ENCODE measurements at places on chromosomes 16 and 17.
A peak's percentile ranks its signal among the peaks of the same experiment; 100 is the strongest.

DNA sequence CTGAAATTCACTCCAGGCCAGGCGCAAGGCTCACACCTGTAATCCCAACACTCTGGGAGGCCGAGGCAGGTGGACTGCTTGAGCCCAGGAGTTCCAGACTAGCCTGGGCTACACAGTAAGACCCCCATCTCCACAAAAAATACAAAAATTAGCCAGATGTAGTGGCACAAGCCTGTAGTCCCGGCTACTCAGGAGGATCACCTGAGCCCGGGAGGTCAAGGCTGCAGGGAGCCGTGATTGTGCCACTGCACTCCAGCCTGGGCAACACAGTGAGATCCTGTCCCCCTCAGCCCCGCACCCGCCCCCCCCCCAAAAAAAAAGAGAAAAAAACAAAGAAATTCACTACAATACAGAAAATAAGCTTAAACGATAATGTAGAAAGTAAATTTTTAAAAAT lies 31.5 kb downstream of the MBTPS1 start:
- DNase-seq: no peak

- no peak for DNase-seq
Measured at GRCh38 chr17:55765472-55765871, 14.6 kb downstream of the PCTP start.

- DNase-seq: peak; percentile 79
Measured at GRCh38 chr17:76725580-76726230, 701 bp downstream of the JMJD6 start.

DNA sequence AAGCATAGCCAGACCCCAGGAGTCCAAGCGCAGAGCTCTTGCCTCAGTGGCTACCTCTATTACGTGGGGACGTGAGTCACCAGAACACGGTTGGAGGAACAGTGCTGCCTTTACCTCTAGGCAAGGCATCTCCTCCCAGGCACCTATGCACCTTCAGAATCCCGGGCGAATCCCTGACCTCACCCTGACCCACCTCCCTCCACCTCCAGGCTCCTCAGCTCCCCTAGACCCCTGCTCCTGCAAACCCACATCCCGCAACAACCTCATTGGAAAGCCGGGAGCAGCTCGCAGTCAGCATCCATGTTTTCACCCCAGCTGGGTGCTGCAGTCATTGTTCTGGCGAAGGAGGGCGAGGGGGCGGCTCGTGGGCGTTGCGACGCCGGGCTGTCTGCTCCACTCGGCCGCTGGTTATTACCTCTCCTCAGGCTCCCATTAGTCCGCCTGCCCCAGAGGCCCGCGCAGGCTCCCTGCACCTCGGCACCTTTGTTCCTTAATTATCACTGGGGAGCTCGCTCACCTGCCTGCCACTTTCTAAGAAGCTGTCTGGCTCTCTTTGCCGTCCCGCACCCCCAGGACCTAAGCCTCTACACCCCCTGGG lies 24.6 kb upstream of the DLX4 start:
- DNase-seq: no peak

GRCh38 chr16:81558077-81558443 lies 113.5 kb downstream of the CMIP start:
- no peak for DNase-seq

DNA sequence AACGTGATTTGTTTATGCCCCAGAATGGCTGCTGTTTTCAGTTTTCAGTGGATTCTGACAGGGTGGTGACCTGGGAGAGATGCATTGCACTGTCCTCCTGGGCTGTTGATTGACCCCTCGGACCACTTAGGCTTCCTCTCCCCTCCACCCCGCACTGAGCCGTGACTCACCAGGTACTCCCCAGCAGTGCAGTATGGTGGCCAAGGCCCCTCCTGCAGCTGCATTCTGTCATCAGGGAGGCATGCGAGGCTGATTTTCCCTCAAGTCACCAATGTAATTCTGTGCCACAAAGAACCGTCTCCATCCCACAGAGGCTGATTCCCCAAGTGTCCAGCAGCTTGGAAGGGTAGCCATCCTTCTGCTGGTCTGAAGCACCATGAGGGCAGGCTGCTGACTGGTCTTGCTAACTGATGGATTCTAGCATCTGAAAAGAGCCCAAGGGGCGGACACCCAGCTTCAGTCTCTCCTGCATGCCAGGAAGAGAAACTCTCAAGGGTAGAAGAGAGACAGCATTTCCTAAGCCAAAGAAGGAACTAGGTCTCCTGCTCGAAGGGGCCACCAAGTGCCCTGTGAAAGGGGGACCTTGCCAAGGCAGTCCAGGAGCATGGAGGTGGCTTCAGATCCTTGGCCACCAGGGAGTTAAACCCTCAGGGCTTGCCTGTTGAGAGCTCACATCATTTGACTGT lies 148.1 kb downstream of the SOCS1 start:
- no peak for DNase-seq

- DNase-seq: no peak
Measured at GRCh38 chr17:60345233-60345632, 46.7 kb downstream of the USP32 start.

GRCh38 chr16:12539185-12539929 lies 264.3 kb downstream of the CPPED1 start:
- DNase-seq: no peak

GRCh38 chr16:50282010-50282538 lies 15.7 kb downstream of the ADCY7 start:
- DNase-seq: peak; percentile 29

GRCh38 chr17:77356109-77356689 lies 215.4 kb downstream of the SEC14L1 start:
- DNase-seq: no peak

DNA sequence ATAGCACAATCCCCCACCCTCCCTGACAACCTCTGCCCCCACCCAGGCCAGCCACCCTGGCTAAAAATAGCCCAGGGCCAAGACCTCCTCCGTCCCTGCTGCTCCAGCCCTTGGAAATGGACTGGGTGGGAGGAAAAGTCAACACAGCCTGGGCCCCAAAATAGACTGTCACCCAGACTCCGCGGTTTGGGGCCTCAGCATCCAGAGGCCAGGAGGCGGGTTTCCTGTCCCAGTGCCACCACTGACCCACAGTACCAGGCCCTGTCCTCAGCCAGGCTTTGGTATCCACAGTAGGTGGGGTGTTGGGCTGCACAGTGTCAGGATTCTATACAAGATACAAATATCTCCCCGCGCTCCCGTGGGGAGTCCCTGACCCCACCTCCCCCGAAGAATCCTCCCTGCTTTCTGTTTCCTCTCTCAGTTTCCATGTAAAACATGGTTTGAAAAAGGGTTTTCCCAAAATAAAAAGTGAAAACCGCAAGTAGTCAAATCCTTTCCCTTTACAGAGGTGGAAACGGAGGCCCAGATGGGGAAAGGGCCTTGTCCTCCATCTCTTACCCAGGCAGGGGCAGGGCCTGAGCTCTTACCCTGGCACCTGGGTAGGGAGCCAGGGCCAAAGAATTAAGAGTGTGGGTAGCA lies 20.1 kb downstream of the CPNE2 start:
- no peak for DNase-seq

DNA sequence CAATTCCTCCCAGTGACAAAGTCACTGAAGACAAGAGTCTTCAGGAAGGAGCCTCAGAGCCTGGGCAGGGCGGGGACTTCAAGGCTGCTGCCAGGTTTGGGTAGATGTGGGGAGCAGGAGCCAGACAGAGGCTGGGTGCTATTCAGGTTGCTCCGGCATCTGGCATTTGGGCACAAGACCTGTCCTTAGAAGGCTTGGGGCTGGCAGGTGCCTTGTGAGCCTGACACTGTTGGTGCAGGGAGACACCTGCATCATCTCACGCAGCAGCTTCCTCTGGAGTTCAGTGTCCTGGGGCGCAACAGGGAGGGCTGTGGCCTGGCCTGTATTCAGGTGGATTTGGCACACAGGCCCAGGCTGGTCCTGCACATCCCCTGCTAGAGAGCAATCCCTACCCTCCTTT lies 65.0 kb downstream of the MPRIP start:
- no peak for DNase-seq

DNA sequence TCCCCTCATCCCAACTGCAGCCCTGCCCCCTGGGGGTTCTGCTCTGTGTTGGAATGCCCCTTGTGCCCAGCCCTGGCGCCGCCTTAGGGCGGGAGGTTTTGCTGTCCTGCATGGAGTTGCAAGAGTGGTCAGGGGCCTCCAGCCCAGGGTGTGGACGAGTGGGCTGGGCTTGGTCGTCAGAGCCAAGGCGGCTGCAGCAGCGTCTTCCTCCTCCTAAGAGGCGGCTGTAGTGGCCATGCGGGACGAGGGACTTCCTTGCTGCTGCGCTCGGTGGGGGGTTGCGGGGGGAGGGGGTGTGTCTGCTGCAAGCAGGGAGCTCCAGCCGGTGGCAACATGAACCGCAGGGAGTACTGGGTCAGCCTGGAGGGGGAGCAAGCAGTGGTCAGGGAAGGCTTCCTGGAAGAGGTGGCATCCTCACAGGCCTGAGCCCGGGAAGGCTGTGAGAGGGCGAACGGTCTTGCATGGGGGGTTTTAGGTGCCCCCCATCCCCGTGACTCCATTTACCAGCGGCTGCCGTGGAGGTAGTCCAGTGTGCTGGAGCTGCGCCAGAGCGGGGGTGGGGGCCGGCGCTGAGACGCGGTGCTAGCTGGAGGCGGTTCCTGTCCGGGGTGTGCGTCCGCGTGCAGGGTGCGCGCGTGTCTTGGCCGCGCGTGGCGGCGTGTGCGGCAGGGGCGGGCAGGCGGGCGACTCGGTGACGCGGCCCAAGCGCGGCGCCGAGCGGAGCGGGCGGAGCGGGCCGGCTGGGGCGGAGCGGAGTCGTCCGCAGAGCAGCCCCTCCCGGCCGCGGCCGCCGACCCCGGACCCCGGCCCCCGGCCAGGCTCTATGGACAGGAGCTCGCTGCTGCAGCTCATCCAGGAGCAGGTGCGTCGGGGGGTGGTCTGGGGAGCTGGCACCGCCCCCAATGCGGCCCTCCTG lies at the start of gene RHBDL1:
Gene RHBDL1 (plus strand): TSS at position 704 of the 916 bp plus-strand sequence. CDS start 120 bp downstream, at position 824.
- no peak for DNase-seq

DNA sequence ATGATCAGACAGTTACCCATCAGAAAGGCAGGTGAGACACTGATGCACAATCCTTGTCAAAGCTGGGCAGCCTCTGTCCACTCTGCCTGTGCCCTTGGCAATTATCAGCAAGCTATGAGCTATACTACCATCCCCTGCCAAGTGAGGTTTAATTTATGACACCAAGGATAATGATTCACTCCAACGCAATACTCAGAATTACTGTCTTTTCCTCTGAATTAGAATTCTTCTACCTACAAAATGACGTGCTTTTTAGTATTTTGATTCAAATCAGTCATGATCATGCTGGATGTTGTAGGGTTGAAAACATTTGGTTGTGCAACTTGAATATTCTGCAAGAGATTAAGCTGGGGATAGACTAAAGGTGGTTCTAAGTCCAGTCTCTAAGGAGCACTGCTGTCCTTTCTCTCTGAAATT lies 116.8 kb upstream of the SOX9 start:
- DNase-seq: no peak

DNA sequence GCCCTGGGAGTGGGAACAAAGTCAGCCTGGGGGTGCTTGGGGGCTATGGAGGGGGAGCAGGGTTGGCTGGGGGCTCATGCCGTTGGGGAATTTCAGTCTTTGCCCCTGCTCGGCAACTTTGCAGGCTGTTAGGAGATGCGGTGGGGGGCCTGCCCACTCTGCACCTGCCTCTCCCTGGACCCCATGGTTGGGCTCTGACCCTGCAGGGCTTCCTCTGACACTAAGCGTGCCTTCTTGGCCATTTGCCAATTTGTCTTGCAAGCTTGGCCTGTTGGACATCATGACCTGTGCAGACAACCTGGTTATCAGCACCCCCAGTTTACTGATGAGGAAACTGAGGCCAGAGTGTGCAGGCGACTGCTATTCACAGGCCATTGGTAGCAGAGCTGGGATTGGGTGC lies 14.6 kb downstream of the ADCY7 start:
- DNase-seq: no peak

GRCh38 chr17:9020824-9021157 lies 519 bp upstream of the NTN1 start:
- no peak for DNase-seq

- peak; percentile 56 for DNase-seq
Measured at GRCh38 chr16:15482068-15482747, 47.8 kb downstream of the BMERB1 start.

DNA sequence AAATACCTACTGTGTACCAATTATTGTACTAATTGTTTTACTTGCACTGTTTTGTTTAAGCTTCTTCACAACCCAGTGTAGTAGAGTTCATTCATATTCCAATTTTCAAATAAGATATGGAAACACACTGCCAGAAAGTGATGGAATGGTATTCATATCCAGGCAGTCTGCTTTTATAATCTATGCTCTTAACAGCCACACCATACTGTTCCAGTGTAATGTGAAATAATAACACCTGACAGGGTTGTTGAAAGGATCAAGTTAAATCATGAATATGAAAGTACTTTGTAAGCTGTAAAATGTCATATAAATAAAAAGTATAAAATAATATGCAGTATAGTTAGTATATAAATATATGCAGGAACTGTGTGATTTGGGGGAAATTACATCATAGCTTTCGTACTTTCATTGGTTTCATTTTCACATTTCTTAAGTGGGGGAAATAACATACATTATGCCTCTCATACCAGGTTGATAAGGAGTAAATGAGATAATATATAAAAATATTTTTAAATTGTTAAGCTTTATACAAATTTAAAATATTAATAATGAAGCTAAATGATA lies 230.8 kb downstream of the TANC2 start:
- no peak for DNase-seq

DNA sequence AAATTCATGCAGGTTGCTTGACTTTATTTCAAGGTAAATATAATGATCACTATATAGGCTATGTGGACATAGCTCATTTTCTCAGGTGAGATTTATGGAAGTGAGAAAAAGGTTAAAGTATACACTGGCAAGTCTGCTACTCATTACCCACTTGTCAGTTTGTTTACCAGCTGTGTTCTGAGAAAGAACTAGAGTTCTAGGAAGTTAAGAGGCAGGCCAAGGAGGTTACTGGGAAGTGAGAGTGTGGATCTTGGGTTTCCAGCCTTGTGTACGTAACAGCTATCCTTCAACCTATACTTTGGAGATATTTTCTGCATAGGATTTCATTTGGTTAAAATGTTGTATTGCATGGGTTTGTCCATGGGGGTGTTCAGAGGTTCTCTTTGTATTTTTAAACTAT lies 31.9 kb upstream of the COX10 start:
- no peak for DNase-seq

DNA sequence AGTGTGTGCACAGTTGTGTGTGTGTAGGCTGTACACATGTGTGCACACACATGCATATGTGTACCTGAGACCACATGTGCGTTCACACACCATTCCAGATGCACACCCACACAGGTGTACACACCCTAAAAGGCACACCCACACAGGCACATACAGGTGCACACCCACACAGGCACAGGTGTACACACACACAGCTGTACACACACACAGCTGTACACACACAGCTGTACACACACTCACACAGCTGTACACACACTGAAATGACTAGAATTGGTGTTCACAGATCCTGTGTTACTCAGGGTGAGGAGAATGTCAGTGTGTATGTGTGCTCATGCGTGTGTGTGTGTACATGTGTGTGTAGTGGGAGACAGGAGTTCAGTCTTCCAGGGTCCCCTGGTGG lies 15.9 kb upstream of the DOC2B start:
- no peak for DNase-seq

GRCh38 chr17:21352221-21352980 lies 23.8 kb upstream of the KCNJ12 start:
- no peak for DNase-seq

GRCh38 chr17:81402530-81402941 lies 7.3 kb downstream of the BAHCC1 start:
- DNase-seq: no peak

Data from gastrocnemius medialis (tissue), 4 donors.